Brain microvascular endothelial cell (primary cell): ENCODE measurements at places on chromosomes 12 and 14.

- DNase-seq: no peak
These were observed 99.2 kb downstream of the GCH1 start for GRCh38 chr14:54803396-54803795.

DNA sequence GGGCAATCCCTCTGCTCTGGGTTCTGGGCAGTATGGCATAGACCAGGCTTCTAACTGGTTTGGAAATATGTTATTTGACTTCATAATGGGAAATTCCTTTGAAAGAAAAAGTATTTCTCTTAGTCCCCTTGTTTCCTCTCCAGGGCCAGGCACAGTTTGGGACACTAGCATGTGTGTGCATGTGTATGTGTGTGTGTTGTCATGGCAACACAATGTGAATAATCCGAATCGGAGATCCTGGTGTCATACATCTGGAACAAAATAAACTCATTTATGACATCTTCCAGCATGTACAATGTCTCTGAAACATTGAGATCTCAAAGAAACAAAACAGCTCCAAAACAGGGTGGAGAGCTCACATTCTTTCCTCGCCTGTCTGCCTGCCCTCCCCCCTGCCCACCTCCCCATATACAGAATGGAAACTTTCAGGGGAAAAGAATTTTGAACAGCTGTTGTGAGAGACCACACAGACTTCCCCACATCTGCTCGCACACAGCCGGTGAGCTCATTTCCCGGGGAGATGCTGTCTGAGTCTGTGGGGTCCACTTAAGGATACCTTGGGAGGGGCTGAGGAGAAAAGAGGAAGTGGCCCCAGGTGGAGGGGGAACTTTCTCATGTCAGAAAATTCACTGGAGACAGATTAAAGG, 55.5 kb upstream of the PARP11 start:
- DNase-seq: no peak

GRCh38 chr14:94379291-94380224, 8.8 kb downstream of the SERPINA1 start:
- no peak for DNase-seq

DNA sequence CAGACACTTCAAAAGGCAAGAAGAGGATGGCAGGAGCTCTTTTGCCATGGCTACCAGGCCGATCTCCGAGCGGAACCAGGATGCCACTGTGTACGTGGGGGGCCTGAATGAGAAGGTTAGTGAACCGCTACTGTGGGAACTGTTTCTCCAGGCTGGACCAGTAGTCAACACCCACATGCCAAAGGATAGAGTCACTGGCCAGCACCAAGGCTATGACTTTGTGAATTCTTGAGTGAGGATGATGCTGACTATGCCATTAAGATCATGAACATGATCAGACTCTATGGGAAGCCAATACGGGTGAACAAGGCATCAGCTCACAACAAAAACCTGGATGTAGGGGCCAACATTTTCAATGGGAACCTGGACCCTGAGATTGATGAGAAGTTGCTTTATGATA, 9.8 kb downstream of the GARIN2 start:
- DNase-seq: no peak

GRCh38 chr12:67449591-67450052, 180.5 kb downstream of the CAND1 start:
- DNase-seq: no peak

- DNase-seq: no peak
These were observed 26.4 kb downstream of the DEGS2 start for GRCh38 chr14:100132903-100133510.

- no peak for DNase-seq
These were observed 29.9 kb downstream of the CLEC2D start for GRCh38 chr12:9699269-9699897.

DNA sequence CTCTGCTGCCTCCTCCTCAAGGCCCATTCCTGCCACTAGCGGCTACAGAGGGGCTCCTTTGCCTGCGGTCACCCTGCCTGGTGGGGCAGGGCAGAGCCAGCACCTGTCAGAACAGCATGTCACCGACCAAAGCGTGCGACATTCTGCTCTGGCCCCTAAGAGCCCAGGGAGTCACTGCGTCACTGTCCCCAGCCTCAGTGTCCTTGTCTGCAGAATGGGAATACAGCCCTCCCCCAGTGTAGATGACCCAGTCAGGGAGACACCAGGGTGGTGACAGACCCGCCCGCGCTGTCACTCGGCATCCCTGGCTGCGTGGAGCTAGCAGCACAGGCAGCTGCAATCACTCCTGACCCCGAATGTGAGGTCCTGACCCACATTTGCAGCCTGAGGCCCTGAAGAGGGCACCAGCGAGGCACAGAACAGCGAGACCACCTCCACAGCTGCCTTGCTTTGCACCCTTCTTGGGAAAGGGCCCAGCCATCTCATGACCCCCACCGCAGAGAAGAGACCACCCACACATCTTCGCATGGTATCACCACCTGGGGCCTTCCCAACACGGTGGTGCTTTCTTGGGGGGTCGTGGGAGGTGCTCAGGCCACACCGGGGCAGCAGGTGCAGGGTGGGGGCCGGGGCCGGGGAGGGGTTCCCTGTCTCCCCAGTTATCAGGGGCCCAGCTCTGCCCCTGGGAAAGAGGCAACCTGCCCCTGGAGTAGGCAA, 2.5 kb downstream of the AHNAK2 start:
- no peak for DNase-seq

DNA sequence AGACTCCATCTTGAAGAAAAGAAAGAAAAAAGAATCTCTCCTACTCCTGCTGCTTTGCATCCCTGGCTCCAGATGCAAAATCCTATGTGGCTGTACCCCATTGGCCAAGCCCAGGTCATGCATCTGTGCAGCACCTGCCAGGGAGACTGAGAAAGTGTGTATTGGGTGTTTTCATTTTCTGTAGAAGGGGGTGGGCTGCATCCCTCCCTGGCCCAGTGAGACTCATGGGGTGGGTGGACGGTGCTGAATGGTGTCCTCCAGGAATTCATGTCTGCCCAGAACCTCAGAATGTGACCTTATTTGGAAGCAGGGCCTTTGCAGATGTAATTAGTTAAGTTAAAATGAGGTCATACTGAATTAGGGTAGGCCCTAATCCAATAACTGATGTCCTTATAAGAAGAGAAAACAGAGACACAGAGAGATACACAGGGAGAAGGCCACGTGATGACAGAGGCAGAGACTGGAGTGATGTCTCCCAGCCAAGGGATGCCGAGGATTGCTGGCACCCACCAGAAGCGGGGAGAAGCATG, 23.2 kb downstream of the MOAP1 start:
- no peak for DNase-seq

GRCh38 chr12:33988913-33989312, 33.4 kb upstream of the ALG10 start:
- no peak for DNase-seq

DNA sequence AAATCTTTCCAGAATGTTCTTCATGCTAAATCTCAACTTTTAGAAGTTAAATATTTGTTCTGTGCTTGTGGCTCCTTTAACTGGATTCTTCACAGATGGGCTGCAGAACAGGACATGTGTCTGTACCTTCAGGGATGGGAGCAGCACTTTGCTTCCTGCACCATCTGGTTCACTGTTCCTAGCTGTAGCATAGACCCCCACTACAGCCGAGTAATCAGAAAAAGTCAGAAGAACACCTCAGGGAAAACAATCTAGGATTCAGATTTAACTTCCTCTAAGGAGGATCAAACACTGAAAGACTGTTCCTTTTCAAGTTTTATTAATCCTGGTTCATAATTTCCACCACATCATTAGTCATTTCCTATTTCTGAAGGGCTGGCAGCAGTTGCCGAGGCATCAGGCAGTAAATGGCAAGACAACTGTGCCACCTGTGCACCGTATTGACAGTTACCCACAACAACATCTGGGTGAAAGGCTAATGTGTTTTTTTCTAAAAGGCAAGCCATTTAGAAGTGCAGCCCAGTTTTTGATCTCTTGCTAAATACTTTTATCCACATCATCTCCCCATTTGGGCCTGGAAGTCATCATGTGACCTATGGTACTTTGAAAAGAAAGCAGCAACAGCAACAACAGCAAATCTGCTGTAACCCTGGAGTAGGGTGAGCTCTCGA, 212.8 kb upstream of the BMP4 start:
- DNase-seq: no peak
